ENCODE measurements at places on chromosomes 13 and 19.

- no peak for DNase-seq
Observed at GRCh38 chr19:12841094-12841493, 2.8 kb downstream of the MAST1 start.

DNA sequence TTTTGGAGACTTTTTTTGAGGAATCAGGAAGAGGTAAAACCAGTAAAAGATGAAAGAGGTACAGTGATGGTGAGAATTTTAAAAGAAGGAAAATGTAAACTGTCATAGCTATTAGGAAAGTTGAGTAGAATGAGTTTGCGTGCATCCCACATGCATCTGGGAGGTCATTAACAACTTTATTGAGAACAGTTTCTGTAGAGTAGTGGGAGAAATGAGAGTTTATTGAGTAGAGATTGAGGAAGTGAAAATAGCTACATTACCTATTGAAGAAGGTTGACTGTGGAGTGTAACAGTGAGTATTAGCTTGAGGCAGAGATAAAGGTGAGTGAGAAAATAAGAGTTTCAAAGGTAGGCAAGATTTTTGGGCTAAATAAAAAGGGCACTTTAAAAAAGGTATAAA, 38.7 kb downstream of the BRCA2 start:
- DNase-seq = no peak

DNA sequence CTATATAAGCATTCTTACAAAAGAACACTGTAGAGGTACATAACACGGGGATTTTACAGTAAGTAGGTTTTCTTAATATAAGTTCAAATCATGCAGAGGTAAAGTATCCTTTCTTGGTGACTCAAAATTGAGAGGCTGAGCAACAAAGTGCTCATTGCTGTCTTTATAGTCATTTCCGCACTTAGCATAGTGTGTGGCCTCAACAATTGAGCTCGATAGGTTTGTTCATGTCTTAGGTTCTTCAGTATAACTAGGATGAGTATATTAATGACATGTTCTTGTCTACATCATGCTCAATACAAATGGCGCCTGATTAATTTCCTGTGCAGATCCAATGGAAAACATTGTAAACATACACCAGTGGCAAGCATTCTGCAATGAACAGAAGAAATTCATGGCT, 1.4 kb downstream of the WDFY2 start:
- no peak for DNase-seq

- DNase-seq = no peak
Observed at GRCh38 chr13:44748439-44748838, 172.3 kb upstream of the TSC22D1 start.

DNA sequence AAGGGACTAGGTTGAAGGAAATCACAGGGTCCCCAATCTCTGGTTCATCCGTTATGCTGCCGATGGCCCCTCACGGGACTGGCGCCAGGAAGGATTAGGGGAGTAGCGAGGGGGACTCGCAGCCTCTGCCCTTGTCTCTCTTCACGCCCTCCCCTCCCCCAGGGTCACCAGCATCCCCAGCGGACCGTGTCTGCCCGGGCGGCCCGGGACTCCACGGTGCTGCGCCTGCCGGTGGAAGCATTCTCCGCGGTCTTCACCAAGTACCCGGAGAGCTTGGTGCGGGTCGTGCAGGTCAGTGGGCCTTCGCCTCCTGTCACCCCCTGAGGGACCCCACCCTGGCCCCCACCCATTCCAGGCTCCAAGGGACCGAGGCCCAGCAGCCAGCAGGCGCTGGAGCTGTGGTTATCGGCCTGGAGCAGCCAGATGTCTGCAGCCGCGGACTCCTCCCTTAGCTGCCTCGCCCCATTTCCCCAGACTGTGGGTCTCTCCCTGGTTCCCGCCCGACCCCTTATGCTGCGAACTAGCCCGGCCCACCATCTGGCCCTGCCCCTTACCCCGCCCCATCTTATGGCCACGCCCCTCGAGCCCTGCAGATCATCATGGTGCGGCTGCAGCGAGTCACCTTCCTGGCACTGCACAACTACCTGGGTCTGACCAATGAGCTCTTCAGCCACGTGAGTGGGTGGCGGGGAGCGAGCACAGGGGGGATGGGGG, 5.4 kb downstream of the PNPLA6 start:
- no peak for DNase-seq

GRCh38 chr13:67574320-67575233, 344.4 kb upstream of the PCDH9 start:
- no peak for DNase-seq

- DNase-seq = no peak
Observed at GRCh38 chr13:30727491-30728355, 7.6 kb upstream of the ALOX5AP start.

DNA sequence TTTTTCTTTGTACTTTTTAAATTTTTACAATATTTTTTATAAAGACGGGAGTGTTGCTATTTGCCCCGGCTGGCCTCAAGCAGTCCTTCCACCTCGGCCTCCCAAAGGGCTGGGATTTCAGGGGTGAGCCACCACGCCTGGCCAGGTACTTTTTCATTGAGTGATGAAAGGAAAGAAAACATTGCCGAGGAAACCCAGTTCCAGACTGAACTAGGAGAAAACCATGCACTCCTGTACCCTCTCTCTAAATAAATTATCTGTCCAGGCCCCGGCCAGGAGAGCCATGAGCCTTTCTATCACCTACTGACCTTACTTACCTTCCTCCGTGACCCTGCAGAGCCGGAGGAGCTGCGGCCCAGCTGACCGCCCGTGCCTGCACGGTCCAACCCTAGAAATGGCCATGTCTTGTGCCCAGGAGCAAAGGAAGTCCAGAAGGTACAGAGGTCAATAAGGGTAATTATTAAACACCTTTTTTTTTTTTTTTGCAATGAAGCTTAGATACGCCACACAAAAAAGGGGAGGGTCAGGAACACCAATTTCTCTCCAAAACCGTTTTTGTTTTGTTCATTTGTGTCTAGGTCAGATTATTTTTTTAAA, at the start of gene SLC7A9:
Gene SLC7A9 (minus strand): TSS at position 399 of the 597 bp plus-strand sequence. CDS start 1,233 bp downstream, outside the sequence.
- no peak for DNase-seq

DNA sequence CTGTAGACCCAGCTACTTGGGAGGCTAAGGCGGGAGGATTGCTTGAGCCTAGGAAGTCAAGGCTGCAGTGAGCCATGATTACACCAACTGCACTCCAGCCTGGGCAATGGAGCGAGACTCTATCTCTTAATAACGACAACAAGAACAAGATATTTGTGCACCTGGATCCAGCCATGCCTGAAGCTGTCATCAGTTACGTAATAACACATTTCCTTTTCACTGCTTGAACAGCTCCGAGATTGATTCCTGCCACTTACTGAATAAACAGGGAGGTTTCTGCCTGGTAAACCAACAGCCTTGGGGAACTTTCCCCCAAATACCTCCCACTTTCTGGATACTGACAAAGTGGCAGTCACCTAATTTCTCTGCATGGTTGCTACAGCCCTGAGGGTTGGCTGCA, 5.4 kb downstream of the KANK2 start:
- no peak for DNase-seq

DNA sequence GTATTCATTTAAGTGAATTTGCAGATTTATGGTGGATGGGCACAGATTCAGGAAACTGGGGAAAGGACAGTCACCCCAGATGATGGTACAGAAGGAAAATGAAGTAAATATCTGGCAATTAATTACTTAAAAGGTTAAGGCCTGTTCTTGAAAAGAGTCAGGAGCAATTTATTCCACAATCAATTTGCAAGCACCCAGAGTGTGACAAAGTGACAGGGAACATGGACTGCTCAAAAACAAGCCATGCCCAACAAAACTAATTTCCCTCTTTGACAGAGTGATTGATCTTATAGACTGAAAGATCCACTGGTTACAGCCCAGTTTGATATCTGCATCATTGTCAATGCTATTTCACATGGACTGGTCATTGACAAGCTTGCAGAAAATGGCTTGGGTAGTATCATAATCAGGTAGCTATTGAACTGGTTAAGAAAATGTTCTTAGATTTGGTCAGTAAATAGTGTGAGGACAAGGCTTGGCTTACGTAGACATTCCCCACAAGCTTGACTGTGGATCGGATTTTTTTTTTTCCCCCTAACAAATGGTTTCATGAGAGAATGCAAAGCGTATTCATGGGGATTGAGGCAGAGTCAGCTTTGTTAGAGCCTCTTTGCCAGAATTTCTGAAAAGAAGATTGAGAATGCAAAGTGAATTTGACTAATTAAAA, 584.6 kb downstream of the GPC6 start:
- DNase-seq = no peak

- no peak for DNase-seq
Observed at GRCh38 chr13:58682616-58683015, 1051.1 kb downstream of the PCDH17 start.

GRCh38 chr19:46195104-46195503, 34.4 kb upstream of the IGFL1 start:
- no peak for DNase-seq

DNA sequence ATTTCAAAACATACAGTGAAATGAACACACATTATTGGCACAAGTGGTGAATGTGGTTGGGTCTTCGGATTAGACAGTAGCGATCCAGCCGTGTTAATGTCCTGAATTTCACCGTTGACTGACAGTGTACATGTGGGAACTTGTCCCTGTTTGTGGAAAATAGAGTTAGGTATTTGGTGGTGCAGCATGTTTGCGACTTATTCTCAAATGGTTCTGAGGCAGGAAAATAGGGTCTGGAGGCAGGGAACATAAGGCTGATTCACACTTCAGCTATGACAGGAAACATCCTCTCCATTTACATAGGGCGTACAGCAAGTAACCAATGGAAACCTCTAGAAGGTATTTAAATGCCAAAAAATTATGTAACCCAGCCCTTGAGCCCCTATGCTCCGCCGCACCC, 4.2 kb downstream of the LGALS7B start:
- DNase-seq = no peak

DNA sequence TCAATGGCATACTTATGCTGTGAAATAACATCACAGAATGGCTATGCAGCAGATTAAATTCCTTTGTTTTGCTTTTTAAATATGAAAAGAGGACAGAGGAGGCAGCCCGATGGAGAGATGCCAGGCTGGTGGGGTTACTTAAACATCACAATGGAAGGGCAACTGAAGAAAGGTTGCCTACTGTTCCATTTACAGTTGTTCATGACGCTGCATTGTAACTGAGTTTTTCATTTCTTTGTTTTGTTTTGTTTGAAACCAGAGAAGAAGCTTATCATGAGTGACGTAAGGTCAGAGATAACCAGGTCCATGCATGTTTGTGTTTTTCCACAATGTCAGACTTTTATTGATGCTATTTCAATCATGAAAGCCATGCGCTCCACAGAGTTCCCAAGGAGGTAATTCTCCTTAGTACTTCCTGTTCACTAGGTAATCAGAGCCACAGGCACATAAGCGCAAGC, 273.8 kb downstream of the LHFPL6 start:
- no peak for DNase-seq
